ENCODE measurements at places on chromosomes 1 and 21.

DNA sequence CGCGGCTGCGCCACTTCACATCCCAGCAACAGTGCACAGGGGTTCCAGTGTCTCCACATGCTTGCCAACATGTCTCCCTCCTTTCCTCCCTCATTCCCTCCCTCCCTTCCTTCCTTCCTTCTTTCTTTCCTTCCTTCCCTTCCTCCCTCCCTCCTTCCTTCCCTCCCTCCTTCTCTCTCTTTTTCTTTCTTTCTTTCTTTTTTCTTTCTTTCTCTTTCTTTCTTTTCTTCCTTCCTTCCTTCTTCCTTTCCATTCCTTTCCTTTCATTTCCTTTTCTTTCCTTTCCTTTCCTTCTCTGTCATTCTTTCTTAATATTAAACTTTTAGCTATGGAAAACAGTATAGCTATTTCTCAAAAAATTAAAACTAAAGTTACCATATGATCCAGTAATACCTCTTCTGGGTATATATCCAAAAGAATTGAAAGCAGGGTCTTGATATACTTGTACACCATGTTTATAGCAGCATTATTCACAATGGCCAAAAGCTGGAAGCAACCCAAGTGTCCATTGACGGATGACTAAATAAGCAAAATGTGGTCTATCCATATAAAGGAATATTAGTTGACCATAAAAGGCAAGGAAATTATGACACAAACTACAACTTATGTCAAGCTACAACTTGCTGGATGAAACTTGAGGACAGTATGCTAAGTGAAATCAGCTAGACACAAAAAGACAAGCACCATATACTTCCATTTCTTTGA, 55.0 kb upstream of the TLR5 start:
- no peak for DNase-seq

GRCh38 chr1:205398586-205398985, 23.3 kb downstream of the LEMD1 start:
- no peak for DNase-seq

- no peak for DNase-seq
Measured at GRCh38 chr1:37032660-37033354, 1.5 kb downstream of the GRIK3 start.

DNA sequence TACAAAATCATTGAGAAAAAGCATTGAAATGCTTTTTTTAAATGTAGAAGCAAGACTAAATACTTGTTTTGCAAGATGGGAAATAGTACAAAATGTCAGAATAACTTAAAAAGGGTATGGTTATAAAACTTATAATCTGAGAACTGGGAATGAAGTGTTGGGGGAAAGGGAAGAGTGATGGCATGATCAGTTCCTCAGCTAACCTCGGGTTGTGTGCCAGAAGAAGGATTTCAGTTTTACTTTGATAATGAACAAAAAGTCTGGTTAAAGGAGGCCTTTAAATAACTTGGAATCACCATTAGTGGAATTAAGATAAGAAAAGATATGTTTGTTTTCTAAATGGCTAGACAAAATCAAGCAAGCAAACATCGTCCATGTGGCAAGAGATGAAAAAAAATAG, 20.7 kb downstream of the NEK7 start:
- DNase-seq = no peak

GRCh38 chr21:21412096-21412495, 413.9 kb downstream of the NCAM2 start:
- DNase-seq = no peak

All from activated T-cell treated with anti-CD3 and anti-CD28 coated beads for 4 hours (primary cell).